ENCODE measurements at places on chromosomes 13 and 19.
A peak's percentile ranks its signal among the peaks of the same experiment; 100 is the strongest.

GRCh38 chr13:70747262-70747661 lies 639.0 kb upstream of the KLHL1 start:
- no peak for DNase-seq

- no peak for DNase-seq
Observed at GRCh38 chr13:98889419-98890085, 88.3 kb downstream of the DOCK9 start.

DNA sequence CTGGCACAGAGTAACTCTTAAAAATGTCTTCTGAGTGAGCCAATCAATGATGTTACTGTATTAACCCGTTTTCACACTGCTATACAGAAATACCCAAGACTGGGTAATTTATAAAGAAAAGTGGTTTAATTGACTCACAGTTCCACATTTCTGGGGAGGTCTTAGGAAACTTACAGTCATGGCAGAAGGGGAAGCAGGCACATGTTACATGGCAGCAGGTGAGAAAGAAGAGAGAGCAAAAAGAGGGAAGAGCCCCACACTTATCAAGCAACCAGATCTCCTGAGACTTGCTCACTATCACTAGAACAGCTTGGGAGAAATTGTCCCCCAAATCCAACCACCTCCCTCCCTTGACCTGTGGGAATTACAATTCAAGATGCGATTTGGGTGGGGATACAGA lies 97.6 kb upstream of the MIR17HG start:
- no peak for DNase-seq

DNA sequence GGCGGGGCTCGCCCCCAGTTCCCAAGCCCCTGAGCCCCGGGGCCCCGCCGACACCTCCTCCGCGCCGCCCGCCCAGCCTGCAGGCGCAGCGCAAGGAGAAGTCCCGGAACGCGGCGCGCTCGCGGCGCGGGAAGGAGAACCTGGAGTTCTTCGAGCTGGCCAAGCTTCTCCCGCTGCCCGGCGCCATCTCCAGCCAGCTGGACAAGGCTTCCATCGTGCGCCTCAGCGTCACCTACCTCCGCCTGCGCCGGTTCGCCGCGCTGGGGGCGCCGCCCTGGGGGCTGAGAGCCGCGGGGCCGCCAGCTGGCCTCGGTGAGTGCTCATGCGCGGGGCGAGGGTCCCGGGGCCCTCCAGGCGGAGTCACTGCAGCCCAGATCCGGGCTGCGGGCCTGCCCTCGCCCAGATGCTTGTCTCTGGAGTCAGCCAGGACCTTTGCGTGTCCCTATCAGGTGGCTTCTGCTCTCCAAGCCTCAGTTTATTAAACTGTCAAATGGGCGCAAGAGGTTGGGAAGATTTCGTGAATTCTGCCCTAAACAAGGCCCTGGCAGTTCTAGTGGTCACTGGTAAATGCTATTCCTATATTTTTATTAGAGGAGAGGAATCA lies 2.0 kb downstream of the NPAS1 start:
- no peak for DNase-seq

DNA sequence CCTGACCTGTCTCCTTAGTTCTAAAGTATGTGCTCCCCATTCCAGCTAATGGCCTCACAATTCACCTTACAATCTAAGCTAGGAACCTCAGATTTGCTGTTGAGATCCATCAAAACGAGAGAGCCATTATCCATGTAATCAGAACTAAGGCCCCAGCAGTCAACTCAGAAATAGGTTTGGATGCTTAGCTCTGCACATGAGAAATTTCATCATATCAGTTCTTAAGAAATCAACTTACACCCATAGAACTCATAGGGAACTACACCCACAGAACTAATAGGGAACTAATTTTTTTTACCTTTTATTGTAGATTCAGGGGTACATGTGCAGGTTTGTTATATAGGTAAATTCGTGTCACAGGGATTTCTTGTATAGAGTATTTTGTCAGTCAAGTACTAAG lies 28.7 kb downstream of the CYSLTR2 start:
- no peak for DNase-seq

- no peak for DNase-seq
Observed at GRCh38 chr13:99063952-99064351, 86.1 kb upstream of the DOCK9 start.

DNA sequence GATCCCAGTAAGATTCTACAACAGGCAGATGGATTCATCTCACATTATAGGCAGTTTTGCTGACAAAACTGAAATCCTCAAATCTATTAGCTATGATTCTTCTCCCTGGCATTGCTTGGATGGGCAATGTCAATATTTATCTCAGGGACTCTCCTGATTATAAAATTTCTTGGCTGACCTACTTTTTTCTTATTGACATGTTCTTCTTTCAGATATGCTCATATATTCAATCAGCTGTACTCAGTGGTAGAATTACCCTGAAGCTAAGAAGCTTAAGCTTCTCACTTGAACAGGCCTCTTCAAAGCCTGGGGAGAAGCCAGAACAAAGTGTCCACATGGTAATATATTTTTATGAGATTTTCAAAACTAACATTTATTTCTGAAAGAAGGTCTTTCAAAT lies 513.6 kb downstream of the PCDH9 start:
- no peak for DNase-seq

GRCh38 chr19:39304701-39305571 lies 8.7 kb downstream of the IFNL1 start:
- DNase-seq = no peak

DNA sequence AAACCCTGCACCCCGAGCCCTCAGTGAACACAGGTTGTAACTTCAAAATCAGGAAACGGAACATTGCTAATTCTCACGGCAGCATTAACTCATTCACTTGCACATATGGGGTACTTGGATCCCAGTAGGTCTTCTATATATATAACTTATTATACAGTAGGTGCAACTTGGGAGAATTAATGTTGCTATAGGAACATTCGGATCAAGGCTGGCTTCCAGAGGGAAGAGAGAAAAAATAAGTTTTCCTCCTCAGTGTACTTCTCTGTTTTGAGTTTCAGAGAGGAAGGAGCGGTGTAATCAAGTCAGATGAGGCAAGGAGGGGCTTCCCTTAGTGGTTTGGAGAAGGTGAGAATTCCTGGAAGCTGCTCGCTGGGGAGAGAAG lies 90.9 kb upstream of the ZNF507 start:
- DNase-seq = no peak

DNA sequence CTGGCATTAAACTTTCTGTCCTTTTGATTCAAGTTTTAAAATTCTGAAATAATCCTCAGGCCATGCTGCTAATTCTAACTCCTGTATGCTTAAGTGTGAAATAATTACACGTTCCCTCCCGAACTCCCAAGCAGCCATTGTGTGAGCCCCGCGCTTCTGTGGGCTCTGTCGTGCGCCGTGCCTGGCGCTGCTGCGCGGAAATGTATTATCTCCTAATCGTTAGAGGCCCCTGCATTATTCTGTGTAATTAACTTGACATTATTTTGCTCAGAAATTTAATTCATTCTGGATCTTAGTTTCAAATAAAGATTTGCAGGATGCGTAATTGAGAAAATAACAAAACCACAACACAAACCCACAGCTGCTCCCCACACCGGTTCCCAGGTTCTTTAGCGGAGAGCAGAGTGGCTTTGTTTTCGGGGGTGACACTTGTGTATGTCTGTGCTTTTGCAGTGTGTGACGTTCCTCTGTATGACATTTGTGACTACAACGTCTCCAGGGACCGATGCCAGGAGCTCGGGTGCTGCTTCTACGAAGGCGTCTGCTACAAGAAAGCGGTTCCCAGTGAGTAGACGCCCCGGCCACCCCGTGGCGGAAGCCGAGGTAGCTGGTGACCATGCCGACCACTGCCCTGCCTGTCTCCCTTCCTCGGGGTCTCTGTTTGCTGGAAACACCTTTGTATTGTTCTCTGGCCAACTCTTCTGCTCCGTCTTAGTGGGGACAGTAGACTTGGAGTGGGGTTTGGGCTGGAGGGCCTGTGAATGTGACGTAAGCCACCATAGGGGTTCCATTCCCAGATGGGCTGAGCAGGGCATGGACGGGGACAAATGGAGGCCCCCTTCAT lies 7.5 kb downstream of the TEX29 start:
- no peak for DNase-seq

GRCh38 chr19:39150807-39151600 lies 25.4 kb downstream of the PAK4 start:
- no peak for DNase-seq

DNA sequence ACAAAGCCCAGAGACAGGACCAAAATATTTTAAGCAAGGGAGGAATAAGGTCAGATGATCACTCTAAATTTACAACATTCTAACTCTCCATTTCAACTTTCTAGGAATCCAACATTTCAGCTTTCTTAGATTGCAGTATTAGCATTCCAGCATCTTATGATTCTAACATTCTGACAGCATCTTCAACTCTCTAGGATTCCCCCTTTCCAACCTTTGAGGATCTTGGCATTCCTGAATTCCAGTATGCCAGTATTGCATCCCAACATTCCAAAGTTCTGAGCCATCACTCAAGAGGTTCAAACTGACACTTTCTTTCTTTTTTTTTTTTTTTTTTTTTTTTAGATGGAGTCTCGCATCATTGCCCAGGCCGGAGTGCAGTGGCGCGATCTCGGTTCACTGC lies 13.8 kb downstream of the TGFB1 start:
- peak; percentile 57 for DNase-seq

- DNase-seq = no peak
Observed at GRCh38 chr13:102718746-102719145, 23.9 kb upstream of the METTL21C start.

DNA sequence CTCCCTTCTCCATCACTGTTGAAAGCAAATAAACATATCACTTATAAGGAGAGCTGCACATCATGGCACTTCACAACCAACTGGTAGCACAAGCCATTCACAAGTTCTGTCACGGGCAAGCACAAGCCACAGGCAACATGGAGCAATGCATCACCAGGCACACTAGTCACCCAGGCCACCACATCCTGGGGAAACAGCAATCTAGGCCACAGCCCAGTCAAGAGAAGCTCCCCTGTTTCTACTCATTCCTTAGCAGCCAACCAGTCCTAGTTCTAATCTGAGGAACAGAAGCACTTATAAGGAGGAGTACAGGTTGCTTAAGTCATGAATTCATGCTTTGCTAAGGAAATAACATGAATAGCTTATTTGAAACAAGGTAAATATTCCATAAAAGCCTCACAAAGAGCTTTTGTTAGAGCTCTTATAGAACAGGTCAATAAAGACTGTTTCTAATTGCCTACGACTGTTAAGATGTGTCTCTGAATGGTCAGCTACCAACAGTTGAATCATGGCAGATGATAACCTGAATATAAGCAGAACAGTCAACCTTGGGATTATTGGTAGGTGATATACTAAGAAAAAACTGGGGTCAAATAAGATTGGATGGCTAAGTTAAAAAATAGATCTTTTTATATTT lies 169.0 kb downstream of the TBC1D4 start:
- no peak for DNase-seq

- no peak for DNase-seq
Observed at GRCh38 chr13:36820222-36820621, 1.2 kb downstream of the RFXAP start.

GRCh38 chr19:38726761-38727301 lies 17.4 kb downstream of the CAPN12 start:
- DNase-seq = no peak

DNA sequence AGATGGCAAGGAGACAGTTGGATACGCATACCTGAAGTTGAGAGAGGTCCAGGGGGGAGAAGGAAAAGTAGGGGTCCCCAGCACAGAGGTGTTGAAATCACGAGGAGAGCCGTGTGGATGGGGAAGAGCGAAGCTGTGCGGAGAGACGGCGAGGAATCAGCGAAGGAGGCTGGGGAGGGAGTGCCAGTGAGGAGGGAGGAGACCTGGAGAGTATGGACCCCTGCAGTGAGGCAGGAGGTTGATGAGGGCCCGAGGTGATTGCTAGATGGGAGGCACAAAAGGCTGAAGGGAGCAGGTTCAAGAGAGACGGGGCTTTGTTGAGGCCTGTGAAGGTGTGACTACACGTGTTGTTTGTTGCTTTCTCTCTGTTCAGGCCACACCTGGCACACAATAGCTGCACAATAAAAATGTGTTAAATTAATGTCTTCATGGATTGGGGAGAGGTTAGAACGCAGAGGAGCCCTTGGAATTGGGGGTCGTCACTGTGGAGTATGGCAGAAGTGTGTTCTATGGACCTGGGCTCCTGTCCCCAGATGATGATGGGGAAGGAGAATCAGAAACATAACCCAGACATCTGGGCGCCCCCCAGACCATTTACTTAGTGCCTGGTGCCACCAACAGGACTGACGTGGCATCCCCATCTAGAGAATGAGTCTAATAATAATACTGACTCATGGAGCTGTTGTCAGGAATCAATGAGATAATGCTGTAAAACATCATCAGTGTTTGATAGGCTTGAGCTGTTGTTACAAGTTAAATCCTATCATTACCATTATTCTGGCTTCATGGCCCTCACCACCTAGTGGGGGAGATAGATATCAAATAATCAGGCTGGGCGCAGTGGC lies 137.5 kb downstream of the SIPA1L3 start:
- DNase-seq = no peak

GRCh38 chr13:113159701-113160100 lies 1.3 kb downstream of the PROZ start:
- no peak for DNase-seq

GRCh38 chr13:48475230-48475629 lies 57.6 kb downstream of the RCBTB2 start:
- DNase-seq = no peak

DNA sequence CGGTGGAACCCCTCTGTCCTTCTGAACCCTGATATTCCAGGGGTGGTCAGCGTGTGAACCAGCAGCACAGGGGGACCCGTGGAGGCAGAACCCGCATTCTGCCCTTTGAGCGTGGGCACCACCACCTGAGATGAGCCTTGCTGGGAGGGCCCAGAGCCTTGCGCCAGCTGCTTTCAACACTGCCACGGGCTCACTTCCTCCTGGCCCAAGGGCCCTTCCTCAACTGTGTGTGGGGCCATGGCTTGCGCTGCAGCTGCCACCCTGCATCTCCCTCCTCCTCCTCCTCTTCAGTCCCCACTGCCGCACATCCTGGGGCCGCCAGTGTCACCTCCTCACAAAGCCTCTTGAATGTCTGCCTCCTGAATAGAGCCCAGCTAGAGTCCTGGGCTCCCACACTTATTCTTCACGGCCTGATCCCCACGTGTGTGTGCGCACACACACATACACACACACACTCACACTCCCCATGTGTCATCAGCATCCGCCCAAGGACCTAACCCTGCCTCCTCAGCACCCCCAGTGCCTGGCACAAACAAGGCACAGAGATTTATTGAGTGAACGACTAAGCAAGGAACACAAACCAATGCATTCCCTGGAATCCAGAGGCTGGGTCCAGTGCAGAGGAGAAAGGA lies 26.9 kb upstream of the TMEM160 start:
- DNase-seq = no peak
